BE2C (cell line): ENCODE measurements at places on chromosomes 2 and 18.

- DNase-seq, result no peak
Measured at GRCh38 chr2:126467367-126468054, 188.4 kb upstream of the GYPC start.

GRCh38 chr2:58449286-58450010 is 208.3 kb upstream of the FANCL start:
- DNase-seq, result no peak

DNA sequence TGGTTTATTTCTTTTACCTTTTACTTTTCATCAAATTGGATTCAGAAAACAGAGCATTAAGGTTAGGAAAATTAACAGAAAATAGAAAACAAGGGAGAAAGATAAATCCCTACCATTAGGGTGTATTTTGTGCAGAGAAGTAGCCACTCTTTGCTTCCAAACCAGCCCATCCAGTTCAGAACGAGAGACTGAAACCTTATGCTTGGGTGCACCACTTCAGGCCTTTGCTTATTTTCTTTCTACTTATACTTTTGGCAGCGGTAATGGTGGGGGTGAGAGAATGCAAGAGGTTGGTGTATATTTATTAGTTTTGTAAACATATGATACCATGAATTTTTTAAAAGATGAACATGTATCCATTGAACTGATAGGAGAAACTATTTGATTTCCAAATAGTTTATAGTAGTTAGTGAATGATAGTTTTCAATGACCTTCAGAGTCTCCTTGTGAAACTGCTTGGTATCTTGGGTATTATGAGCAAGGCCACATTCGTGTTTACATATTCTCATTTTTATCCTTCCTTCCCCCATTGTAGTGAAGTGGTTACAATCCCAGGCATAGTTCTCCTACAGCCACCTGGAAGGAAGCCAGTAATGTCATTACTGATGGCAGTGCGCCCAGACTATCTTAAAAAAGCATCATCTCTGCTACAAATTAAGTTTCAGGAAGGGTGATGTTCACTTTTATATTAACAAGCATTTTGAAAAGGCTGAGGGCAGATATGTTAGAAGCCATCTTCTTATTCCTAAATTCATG is 60.8 kb downstream of the MFSD6 start:
- DNase-seq, result peak; percentile 82

GRCh38 chr2:52115750-52116149 is 1083.8 kb upstream of the NRXN1 start:
- DNase-seq, result peak; percentile 31

- no peak for DNase-seq
Measured at GRCh38 chr2:16622399-16622968, 43.1 kb downstream of the CYRIA start.

DNA sequence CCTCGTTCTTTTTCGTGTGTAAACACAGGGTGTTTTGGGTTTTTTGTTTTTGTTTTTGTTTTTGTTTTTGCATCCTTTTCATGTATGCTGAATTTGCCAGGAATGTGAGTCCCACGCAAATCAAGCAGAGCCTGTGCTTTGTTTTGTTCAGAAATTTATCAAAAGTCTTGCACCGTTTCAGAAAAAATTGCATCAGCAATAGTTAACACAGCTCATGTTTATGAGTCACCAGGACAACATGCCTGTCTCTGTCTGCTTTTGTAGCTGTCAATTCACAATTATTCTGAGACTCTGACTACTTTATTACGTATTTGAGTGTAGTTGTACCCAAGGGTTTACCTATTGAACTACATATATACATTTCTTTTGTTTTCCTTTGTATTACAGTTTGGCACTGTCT is 38.3 kb downstream of the MRPL44 start:
- DNase-seq, result no peak

- DNase-seq, result no peak
Measured at GRCh38 chr2:182587831-182588230, 128.2 kb upstream of the DNAJC10 start.

GRCh38 chr2:10482913-10483312 is 34.8 kb upstream of the ODC1 start:
- DNase-seq, result no peak

GRCh38 chr18:71625556-71626090 is 918.5 kb downstream of the CBLN2 start:
- DNase-seq, result no peak
